ENCODE measurements at places on chromosomes 4 and X.

- DNase-seq, result peak; percentile 51
Measured at GRCh38 chr4:114694770-114695169, 96.2 kb downstream of the UGT8 start.

GRCh38 chr4:177131736-177132135 lies 177.9 kb upstream of the NEIL3 start:
- DNase-seq, result no peak

DNA sequence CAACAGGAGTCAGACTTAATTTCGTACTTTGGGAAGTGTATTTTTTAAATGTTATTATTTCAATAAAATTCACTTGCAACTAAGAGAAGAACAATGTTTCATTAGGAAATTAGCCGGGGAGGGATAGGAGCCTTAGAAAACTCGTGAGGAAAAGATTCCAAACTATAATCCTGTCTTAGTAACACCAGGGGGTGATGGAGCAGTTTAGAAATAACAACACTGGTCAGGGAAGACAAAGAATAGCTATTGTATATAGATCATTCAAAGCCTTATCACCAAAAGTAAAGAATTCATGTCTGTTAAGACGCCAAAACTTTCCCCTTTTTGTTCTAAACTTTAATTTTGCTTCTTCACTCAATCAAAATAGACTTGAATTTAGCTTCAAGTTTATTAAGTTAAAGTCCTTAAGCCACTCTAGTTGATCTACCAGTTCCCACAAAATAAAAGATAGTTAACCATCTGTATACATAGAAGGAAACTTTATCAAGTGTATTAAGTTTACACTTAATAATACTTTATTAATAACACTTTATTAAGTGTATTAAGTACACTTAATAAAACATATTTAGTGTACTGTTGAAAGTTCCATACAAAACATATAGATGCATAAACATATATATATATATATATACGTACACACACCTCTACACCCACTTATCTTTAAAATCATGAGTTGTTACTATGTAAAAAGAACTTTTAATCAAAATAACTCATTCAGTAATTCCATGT lies 60.5 kb downstream of the ARAP2 start:
- DNase-seq, result no peak

- DNase-seq, result no peak
Measured at GRCh38 chr4:74173321-74173720, 15.4 kb downstream of the MTHFD2L start.

- no peak for DNase-seq
Measured at GRCh38 chr4:52576961-52577623, 82.0 kb downstream of the USP46 start.

GRCh38 chr4:186743261-186743660 lies 19.6 kb upstream of the FAT1 start:
- no peak for DNase-seq

DNA sequence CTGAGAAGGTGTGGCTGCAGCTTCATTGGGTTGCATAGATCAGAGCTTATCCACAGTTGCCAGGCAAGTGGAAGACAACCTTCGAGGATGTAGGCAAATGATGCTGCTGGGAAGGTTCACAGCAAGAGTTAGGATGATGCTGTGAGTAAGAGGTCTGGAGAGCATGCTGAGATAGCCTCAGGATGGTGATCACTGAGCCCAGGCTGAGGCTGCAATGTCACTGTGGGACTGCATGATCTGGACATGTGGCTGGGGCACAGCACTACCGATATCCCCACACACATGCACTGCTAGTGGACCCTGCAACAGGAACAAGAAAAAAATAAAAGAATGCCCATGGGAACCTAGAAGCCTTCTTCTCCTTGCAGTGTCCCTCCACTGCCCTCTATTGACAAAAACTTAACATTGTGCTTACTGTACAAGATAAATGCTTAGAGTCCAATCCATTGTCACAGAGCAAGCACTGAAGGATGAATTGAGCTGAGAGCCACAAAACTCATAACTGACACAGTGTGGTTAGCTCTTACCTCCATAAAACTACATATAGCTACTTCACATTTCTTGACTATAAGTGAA lies 105.6 kb downstream of the CNKSR2 start:
- peak; percentile 32 for DNase-seq

DNA sequence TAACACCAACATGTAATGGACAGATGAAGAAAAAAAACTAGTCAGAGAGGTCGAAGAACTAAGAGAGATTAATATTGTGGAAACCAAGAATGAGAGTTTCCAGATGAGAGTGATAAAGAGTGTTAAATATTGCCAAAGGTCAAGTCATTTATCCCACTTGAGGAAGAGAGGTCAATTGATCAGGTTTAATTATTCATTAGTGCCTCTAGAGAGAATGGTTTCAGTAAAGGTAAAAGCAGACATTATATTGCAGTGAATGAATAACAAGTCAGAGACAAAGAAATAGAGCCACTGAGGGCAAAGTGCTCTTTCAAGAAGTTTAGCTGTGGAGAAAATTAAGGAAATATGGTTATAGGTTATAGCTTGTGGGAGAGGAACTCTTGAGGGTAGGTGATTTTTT lies 263.1 kb downstream of the GUCY2F start:
- no peak for DNase-seq

DNA sequence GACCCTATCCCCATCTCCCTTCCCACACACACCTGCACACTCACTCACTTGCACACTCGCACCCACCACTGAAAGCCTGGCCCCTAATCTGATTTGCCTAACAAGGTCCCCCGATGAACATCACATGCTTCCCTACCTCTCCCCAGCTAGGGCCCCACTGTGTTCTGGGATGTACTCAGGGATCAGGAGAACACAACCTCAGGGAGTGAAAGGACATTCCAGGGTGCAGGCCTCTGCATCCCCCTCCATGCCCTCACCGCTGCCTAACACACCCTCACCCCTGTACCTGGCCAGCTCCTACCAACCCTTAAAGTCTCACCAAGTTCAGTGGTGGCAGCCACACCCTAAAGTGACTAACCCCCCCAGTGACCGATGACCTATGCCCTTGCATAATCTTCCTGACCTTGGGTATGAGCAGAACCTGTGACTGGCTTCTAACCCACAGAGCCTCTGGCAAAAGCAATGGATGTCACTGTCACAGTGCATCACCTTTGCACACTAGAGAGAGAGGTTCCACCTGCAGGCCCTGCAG lies 2.4 kb upstream of the AFAP1 start:
- no peak for DNase-seq

DNA sequence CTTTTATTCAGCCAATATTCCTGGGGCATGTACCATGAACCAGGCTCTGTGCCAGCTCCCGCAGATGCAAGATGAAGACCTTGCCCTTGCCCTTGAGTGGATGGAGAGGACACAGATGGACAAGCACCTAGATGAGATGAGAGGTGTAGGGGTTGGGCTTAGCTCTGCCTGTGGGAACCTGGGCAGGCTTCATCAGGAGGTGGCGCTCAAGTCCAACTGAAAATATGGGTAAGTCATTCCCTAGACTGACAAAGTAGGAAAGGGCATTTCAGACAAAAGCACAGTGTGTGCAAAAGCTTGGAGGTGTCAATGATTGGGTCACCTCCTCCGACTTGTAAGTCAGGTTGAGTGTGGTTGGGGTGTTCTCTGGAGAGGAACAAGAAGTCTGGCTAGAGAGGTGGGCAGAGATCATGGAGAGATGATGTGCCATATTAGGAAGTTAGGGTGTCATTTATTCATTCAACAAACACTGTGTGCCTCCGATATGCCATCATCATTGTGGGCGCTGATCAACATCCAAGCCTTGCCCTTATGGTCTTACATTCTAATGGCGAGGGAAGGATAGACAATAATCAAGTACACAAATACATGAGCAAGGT lies 64.6 kb downstream of the ANAPC4 start:
- DNase-seq, result peak; percentile 38

- DNase-seq, result no peak
Measured at GRCh38 chr4:41701983-41702382, 46.5 kb downstream of the PHOX2B start.

- DNase-seq, result no peak
Measured at GRCh38 chrX:44332437-44332836, 11.0 kb downstream of the EFHC2 start.

GRCh38 chr4:41098093-41099048 lies 116.0 kb downstream of the APBB2 start:
- DNase-seq, result no peak

- no peak for DNase-seq
Measured at GRCh38 chr4:177308125-177308524, 1.5 kb upstream of the NEIL3 start.

- DNase-seq, result no peak
Measured at GRCh38 chrX:107659286-107659685, 31.0 kb downstream of the PRPS1 start.

- no peak for DNase-seq
Measured at GRCh38 chr4:153538487-153539357, 72.6 kb downstream of the TMEM131L start.

GRCh38 chrX:106611317-106611678 lies 480 bp upstream of the RADX start:
- DNase-seq, result no peak
